ENCODE measurements at places on chromosomes 11 and 22. TPM values are rescaled to one million over a fixed set of nuclear protein-coding genes. Genes with fewer than 3 reads are reported as not detected.

- DNase-seq = no peak
Measured at GRCh38 chr11:12206529-12206928, 96.1 kb downstream of the MICAL2 start.

DNA sequence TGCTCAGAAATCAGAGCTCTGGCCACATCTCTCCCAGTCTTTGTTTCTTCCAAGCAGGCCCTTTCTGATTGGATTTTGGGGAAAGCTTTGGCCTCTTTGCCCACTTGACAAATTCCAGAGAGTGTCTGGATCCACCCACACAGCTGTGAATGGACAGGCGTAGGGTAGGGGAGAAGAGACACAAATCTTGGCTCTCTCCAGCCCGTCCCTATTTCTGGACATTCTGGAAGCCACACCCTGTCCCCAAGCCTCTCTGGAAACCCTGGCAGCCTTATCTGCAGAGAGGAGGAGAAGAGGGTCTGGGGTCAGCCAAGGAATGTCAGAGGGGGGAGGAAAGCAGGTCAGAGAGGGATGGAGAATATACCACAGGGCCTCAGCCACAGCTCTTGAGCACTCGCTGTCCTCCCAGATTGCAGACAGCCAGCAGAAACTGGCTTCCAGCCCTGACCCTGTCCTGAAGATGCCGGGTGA lies 59.5 kb upstream of the WNT11 start:
- DNase-seq = no peak

- DNase-seq = no peak
Measured at GRCh38 chr11:9817191-9817590, 153.3 kb downstream of the SWAP70 start.

GRCh38 chr22:33013531-33014162 lies 44.5 kb downstream of the SYN3 start:
- no peak for DNase-seq

DNA sequence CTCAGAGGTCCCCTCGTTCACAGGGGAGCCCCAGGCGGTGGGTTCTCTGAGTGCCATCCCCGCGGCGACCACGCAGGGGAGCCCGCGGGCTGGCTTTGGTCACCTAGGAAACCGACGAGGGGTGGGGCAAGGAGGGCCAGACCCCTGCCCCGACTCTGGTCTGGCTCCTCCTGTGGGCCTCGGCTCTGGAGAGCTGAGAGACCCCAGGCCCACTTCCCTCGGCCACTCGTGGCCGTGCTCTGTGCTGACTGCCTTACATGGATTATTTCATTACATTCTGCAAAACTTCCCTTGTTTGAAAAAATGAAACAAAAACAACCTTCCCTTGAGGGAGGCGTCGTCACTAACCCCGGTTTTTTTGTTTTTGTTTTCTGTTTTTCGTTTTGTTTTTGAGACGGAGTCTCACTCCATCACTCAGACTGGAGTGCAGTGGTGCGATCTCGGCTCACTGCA lies 15.1 kb upstream of the CYTH4 start:
- DNase-seq = no peak

The CST6 gene
- 48.8 TPM for total RNA-seq

DNA sequence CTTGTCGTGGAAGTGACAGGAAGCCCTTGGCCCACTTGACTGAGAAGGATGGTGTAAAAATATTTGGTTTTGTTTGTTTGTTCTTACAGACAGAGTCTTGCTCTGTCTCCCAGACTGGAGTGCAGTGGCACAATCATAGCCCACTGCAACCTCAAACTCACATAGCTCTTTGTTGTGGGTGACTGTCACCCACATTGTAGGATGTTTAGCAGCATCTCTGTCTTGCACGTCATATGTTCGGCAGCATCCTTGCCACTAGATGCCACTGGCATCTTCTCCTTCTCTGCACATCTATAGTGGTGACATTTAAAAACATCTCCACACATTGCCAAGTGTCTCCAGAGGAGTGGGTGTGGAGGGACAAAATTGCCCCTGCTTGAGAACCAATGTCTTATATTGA lies 56.8 kb downstream of the PRR5L start:
- no peak for DNase-seq

DNA sequence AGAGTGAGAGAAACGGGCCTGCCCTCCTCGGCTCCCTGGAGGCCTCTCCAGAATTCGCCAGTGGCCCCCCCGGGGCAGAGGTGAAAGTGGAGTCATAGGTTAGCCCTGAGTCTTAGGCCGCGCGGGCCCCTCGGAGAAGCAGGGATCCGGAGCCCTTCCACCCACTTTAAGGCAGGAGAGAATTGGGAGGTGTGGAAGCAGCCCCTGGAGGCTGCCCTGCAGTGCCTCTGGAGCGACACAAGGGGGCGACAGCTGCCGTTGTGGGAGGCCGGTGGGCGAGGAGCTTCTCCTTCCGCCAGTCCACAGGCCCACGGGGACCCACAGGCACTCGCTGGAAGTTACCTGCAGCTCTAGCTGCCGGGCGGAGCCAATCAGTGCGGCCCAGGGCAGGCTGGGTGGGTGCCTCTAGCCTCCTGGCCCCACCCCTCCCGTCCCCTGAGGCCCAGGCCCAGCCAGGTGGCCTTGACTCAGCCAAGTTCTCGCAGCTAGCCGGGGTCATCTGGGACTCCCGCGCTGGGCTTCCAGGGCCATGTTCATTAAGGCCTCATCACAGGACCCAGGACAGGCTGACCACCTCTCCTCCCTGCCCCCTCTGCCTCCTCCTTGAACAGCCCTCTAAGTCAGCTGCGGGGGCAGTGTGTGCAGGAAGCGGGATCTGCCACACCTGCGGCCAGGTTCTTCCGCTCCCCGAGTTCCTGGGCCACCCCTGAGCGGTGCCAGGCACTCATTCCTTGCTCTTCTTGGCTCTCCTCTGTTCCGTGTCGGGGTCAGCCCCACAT lies 5.0 kb downstream of the DGKZ start:
- no peak for DNase-seq

- DNase-seq = no peak
Measured at GRCh38 chr11:86969258-86969657, 14.1 kb upstream of the FZD4 start.

DNA sequence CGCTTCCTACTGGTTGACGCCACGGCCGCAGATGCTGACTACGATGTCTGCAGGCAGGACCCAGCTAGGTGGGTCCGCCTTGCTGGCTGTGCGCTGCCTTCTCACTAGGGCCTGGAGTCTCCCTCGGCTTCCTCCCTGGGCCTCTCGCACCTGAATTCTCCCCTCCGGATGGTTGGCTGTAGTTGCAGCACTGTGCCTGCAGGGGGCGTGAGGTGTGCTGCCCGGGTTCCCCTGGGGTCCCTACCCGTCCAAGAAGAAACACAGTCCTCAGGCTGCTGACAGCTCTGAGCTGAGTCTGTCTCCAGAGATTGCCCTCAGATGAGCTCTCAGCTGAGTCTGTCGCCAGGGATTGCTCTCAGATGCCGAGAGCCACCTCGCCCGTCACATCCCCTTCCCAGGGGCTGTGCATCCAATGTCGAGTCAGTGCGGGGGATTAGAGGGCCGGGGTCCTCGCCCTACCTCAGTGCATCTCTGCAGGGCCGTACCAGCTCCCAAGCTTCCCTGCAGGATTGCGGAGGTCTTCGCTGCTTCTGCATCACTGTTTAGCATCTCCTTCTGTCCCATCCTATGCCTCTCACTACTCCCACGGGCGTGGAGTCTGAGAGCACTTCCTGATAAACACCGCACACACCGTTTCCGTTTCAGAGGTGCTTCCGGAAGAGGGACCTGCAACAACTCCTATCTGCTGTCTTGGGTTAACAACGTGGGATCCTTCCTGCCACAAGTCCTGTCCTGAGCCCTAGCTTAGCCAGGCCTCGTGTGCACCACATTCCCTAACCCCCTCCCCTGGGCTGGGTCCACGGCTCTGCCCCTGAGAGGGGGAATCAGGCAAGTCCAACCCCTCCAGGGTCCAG lies 196.9 kb downstream of the CSNK2A3 start:
- DNase-seq = no peak

GRCh38 chr11:26755762-26756161 lies 33.9 kb upstream of the SLC5A12 start:
- no peak for DNase-seq

DNA sequence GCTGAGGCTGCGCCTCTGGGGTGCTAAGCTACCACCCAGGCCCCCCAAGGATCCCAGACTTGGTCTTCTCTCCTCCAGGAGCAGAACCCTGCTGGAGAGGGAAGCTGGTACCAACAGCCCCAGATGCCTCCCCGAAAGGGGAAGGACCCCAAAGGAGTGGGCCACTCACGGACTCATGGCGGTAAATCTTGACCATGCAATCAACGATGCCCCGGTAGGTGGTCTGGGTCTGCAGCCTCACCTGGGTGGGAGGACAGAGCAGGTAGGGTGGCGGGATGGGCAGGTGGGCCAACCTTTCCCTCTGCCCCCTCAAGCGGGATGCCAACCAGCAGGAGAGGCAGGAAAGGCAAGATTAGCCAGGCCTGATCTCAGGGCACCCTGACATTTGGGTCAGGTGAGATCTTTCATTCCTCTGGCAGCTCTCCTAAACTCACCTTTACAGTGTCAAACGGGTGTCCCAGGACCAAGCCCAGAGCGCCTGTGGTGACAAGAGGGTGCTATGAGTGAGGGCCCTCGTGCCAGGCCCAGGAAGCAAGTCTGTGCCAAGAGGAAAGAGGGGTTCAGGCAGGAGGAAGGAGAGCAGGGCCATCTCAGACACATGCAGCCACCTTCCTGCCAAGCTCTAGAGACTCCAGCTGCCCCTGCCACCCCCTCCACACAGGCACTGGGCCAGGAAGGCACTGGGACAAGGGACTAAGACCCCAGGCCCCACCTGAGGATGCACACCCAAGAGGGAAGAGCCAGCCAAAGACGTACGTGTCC lies 2.6 kb downstream of the SLC25A45 start:
- no peak for DNase-seq

DNA sequence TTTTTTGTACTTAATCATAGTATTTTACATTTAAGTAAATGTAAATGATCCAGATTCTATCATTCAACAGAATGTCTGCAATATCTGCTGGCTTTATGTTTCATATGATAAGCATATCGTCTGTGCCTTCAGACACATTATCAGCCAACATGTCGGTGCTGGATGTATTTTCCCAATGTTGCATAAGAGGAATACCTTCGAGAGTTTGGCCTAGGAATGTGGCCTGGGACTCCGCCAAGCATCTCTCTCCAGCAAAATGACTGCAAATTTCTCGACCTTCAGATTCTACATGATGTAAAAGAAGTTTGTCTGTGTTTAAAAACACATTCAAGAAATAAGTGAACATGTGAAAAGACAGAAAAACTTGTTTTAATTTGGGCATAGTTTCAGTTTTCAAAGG lies 6.9 kb downstream of the BDNF start:
- no peak for DNase-seq

DNA sequence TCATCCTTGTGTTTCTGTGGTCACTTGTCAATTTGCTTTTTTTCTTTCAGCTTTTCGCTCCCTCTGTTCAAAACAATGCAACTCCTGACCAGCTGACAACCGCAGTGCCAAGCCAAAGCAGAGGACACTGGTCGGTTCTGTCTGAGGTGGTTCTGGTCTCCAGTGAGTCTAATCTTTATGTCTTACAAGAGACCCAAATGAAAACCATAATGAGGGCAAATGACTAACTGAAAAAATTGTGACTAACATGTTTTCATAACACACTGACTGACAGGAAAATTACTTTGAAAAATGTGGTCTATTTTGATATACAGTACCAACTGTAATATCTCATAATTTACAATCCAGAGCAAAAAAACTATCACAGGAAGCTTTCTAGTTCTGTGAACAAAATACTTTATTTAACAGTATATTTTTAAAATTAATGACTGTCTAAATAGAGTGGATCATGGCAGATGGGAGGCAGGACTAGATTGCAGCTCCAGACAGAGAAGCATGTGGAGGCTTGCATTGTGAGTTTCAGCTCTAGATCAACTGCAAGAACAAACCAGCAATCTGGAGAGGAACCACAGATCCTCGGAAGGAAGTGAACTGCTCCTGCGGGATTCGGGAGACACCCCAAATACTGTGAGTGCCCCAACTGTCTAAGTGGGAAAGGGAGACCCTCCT lies 311.8 kb downstream of the SBF2 start:
- no peak for DNase-seq

DNA sequence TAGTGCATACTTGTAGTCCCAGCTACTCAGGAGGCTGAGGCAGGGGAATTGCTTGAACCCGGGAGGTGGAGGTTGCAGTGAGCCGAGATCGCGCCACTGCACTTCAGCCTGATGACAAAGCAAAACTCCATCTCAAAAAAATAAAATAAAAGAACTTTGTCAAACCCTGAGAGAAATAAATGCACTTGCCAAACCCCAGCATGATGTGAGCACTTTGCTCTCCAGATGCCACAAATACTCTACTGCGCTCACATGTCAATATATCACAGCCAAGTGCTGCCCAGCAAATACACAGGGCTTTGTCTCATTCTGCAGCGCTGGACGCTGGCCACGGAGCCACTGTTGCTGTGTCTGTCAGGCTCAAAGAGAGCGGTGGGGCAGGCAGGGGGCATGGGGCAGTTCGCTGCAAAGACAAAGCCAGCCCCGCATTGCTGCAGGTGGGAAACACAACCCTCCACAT lies 45.1 kb downstream of the AHNAK start:
- DNase-seq = peak; percentile 85

The TREH gene
- not detected for total RNA-seq

The SCGB1A1 gene
- total RNA-seq = not detected

The FBLN1 gene
- 140 TPM for total RNA-seq

DNA sequence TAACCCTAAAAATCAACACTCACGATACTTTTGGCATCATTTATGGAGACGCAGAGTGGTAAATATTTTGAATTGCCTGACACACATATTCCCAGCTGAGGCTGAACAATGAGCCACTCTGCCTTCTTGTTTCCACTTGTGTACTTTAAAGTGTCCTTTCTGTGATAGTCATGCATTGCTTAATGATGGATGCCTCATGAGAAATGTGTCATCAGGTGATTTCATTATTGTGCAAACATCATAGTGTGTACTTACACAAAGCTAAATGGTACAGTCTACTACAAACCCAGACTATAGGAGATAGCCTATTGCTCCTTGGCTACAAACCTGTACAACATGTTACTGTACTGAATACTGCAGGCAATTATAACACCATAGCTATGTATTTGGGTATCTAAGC lies 44.2 kb downstream of the MRE11 start:
- DNase-seq = no peak

GRCh38 chr11:75939992-75940391 lies 125.0 kb downstream of the UVRAG start:
- DNase-seq = no peak

DNA sequence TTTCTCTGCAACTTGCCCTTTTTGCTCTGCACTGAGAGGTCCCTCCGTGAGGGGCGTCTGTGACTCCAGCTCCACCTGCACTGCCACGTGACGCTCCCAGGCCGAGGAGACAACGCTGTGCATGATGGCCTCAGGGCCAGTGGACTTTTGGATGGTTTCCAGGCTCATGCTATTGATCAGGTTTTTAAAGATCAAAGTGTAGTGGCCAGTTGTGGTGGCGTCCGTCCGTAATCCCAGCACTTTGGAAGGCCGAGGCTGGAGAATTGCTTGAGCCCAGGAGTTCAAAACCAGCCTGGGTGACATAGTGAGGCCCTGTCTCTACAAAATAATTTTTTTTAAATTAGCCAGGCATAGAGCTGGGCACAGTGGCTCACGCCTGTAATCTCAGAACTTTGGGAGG lies 16.1 kb downstream of the RPL3 start:
- no peak for DNase-seq

The SYT9 gene
- 0.24 TPM for total RNA-seq
